ENCODE measurements at places on chromosomes 16 and 17.

DNA sequence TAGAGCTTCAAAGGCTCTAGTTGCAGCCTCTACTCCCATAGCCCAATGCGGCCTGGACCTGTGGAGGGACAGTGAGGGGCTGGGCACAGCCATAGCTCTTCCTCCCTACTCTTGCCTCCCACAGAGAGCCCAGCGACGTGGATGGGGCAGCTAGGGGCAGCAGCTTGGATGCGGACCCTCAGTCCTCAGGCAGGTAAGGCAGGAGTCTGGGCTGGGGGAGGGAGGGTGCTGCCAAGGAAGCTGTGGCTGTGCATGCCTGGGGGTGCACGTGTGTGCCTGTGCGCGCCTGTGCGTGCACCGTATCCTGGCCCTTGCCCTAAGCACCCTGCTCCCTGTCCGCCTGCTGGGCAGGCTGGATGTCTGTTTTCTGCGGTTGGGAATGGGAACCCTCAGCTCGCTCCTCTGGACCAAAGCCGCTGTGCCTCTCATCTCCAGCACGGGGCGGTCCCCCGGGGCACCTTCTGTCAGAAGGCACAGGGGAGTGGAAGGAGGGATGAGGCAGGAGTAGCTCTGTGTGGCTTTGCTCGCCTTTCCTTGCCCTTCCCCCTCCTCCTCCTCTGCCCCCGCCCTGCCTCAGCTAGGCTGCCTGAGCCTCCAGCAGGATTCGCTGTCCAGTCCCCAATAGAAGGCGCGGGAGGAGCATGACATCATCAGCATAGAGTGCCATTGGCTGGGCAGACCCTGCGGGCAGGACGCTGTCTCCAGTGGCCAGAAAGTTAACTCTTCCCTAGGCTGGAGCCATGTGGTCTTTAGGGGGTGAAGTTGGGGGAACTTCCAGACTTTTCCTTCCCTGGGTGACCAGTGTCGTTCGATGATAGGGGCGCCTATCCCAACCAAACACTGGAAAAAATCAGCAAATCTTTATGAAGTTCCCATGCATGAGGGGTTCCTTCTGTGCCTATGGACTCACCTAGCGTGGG lies 797 bp downstream of the PRCD start:
- DNase-seq: no peak

- no peak for DNase-seq
These were observed 32.1 kb downstream of the HELZ start for GRCh38 chr17:67212714-67213417.

DNA sequence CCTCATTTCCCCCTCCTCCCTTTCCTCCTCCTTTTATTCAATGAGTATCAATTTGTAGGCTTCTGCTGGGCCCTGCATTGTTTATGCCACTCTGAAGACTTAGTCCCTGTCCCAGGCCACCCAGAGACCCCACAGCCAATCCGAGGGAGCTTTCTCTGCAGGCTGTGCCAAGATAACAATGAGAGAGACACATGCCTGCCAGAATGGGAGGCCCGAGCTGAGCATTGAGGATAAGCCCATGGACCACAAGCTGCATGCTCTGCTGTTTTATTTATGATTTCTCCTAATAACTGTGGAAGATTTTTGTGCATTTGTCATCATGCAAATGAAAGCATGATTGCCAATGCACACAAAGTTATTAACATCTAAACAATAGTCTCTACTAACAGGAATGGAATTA lies 3.0 kb downstream of the RCVRN start:
- DNase-seq: no peak

DNA sequence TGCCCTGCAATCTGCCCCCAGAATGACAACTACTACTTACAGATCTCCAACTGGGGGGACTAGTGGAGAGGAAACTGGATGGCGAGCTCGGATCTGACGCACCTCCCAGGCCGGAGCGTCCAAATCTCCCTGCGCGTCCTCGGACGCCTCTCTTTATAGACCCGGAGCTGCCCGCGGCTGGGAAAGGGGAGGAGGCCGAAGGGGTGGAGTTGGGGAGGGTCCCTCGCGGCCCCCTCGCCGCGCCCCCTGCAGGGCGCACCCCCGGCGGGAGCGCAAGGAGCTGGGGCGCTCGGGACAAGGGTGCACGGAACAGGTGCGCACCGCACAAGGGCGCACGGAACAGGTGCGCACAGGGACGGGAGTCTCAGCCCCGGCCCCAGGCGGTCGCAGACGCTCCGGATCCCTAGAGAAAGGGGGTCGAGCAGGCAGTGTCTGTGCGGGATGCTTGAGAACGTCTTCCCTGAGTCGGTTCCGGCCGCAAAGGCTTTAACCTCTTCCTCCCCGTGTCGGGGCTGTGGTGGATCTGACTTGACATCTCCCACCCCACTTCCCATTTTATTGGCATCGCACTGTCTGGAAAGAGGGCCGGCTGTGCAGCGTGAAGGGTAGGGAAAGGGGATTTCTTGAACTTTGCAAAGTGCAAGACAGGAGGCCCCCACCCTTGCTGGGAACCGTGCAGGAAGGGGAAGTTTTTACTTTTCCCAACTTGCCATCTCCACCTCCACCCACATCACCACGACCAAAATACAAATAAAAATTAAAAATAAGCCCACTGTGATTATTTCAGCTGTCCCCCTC lies at the start of gene MYH11:
Gene MYH11, minus strand, starts transcription at position 128 of the 798 bp plus-strand sequence. CDS start 18,776 bp downstream, outside the sequence.
- no peak for DNase-seq

- no peak for DNase-seq
These were observed 920.9 kb upstream of the GOT2 start for GRCh38 chr16:59655031-59655430.

GRCh38 chr17:46044286-46044928 lies 45.4 kb downstream of the STH start:
- DNase-seq: peak; percentile 48

DNA sequence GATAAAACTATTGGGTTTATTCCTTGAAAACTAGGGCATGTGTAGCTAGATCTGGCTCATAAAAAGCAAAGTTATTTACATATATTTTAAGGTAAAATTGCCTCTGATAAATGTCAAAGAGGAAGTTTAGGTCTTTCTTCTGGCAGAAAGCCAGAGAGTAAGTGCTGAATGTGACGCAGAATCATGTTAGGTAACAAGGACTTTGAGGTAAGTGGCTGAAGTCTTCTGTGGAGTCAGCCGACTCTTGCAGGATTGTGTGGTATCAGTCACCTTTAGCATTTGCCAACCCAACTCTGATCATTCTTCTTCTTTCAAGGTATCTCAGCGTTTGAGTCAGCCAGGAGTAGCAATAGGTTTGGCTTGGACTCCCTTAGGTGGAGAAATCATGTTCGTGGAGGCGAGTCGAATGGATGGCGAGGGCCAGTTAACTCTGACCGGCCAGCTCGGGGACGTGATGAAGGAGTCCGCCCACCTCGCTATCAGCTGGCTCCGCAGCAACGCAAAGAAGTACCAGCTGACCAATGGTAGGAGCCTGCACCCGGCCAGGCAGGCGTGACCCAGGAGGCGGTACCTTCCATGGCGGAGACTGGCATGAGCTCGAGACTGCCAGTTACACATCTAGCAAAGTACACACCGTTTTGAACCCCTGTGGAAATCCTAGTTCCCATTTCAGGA lies 37.9 kb downstream of the SIAH1 start:
- DNase-seq: no peak

DNA sequence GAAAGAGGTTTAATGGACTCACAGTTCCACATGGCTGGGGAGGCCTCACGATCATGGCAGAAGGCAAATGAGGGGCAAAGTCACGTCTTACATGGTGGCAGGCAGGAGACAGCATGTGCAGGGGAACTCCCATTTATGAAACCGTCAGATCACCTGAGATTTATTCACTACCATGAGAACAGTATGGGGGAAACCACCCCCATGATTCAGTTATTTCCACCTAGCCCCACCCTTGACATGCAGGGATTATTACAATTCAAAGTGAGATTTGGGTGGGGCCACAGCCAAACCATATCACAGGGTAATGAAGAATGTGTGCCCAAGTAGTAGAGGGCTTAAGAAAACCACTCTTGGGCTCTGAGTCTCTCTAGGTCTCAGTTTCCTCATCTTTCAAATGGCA lies 85.1 kb downstream of the PRKCB start:
- no peak for DNase-seq

DNA sequence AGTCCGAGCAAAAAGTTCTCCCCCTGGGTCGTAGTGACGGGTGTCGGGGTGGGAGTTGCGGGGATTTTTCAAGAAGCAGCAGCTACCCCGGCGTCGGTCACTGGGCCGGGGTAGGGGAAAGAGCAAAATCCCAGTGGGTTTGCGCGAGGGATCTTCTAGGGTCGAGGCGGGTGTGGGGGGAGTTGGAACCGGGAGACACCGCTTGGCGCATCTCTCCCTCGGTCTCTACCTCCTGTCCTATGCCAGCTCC lies 2.3 kb upstream of the UBTF start:
- DNase-seq: no peak

DNA sequence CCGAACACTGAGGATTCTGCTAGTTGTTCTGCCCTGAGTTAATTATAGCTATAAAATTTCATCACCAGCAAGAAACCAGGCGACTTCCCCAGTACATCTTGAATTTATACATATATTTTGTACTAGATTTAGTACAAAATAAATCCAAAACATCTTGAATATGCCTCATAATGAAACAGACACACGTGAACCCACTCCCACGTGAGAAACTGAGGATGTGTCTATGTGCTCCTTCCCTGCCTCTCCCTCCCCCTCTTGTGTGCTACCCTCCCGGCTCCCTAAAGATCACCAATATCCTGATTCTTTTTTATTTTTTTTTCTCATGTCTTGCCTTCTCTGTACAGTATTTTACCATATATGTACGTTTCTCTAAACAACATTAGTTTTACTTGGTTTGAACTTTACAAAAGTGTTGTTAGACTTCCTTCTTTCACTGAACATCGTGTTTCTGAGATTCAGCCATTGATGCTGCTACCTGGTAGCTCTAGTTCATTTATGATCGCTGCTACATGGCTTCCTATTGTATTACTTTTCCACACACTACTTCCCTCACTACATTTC lies 1.1 kb upstream of the LCMT1 start:
- DNase-seq: no peak

GRCh38 chr17:29012535-29012934 lies 6.7 kb upstream of the SEZ6 start:
- no peak for DNase-seq

DNA sequence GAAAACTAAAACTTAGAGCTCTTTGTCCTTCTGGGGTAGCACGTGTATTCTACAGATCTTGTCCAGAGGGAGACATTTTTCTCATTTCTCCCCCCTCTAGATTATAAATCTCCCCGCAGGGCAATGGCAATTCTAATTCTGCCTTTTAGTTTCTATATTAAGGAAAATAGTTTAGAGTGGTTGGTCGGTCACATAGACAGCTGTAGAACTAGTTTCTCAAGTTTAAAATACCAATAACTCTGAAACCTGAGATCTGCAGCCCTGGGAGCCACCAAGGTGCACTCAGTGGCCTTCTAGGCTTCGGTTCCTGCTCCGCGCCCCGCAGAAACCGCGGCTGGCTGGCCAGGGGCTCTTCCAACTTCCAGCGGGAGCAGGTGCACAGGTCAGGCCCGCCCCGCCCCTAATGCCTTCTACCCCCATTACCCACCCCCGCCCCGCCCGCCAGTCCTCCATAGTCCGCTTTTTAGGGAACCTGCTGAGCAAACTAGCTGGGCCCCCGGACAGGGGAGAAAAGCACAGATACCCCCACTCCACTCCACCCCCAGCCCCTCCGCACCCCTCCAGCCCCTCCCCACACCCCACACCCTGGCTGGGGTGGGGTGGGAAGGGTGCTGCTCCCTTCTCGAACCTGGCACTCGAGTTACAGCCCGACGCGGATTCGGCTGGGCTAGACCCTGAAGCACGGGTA lies 431 bp downstream of the SLFN11 start:
- DNase-seq: no peak

- DNase-seq: no peak
These were observed 2140.2 kb downstream of the TP53TG3F start for GRCh38 chr16:35599429-35600160.

GRCh38 chr16:65772134-65772732 lies 594.3 kb upstream of the CDH5 start:
- DNase-seq: no peak

GRCh38 chr16:20638711-20639335 lies 58.7 kb downstream of the ACSM1 start:
- DNase-seq: no peak

DNA sequence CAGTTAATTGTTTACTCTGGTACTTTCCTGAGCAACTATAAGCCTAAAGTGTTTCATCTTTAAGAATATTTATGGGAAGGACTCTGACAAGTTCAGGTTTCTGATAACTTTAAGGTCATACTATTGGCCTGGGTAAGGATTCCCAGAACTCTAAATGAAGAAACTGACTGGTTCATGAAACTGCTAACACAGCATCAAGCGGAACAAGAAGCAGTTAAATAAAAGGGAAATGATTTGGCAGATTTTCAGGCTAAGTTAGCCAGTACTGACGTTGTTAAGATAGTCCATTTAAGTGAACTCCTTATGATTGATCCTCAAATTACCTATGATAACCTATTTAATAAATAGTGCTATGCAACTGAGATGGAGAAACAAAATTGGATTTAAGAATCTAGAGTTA lies 101.6 kb upstream of the CES5A start:
- DNase-seq: no peak

DNA sequence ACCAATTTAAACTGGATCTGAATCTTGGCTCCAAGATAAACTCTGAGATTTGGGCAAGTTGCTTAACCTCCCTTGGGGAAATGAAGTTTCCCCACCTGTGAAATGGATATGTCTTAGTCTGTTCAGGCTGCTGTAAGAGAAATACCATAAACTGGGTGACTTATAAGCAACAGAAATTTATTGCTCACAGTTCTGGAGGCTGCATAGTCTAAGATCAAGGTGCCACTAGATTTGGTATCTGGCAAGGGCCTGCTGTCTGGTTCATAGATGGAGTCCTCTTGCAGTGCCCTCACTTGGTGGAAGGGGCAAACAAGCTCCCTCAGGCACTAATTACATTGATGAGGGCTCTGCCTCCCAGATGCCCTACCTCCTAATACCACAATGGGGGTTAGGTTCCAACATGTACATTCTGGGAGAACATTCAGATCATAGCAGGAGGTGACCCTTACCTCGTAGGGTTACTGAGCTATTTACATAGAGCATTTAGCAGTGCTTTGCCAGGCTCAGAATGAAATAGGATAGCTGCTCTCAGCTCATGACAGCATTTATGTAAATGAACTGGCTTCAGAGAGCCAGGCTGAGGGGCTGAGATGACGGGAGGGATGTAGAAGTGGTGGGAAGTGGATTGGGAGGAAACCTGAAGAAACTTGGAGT lies 83.9 kb downstream of the SPECC1 start:
- no peak for DNase-seq

DNA sequence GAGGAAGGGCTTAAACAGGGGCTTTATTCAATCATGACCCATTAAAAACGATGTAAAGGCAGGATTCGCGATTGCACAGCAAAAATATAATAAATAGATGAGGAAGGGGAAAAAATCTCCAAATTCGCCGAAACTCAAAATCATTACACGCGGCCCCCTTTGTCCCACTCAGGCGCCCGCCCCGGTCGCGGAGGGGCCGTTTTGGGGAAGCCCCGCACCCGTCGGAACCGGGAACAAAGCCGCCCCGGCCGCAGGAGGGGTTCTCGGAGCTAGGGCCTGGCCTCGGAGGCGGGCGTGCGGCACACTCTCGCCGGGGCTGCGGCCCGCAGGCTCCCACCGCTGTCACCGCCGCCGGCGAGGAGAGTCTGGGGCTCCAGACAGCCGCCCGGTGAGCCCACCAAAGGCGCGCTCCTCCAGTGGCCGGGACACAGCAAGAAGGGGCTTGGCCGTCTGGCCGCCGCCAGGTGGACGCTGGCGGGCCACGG lies 521 bp downstream of the C16orf87 start:
- peak; percentile 5 for DNase-seq
